ENCODE measurements at places on chromosomes 3 and 15.

GRCh38 chr15:53462651-53463050 is 296.8 kb downstream of the WDR72 start:
- DNase-seq: no peak

DNA sequence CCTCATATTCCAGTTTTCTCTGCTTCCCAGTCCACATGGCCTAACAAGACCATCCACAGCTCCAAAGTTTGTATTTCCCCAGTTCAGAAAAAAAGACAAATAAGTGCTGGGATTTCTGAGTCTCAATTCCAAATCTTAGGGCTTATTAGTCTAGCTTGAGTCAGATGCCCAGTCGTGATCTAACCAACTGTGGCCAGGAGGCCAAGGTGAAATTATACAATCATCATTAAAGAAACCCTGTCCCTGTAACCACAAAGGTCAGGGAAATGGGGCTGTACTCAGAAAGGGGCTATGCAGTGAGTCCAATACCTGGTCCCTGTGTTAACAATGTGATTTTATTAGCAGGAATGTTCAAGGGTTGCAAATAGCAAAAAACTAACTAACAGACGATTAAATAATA is 40.5 kb upstream of the MITF start:
- no peak for DNase-seq

- peak; percentile 15 for DNase-seq
Observed at GRCh38 chr3:23761440-23761896, 44.3 kb upstream of the UBE2E1 start.

GRCh38 chr15:38307861-38308641 is 55.4 kb downstream of the SPRED1 start:
- DNase-seq: no peak

- no peak for DNase-seq
Observed at GRCh38 chr3:129601713-129602112, 4.8 kb downstream of the PLXND1 start.

DNA sequence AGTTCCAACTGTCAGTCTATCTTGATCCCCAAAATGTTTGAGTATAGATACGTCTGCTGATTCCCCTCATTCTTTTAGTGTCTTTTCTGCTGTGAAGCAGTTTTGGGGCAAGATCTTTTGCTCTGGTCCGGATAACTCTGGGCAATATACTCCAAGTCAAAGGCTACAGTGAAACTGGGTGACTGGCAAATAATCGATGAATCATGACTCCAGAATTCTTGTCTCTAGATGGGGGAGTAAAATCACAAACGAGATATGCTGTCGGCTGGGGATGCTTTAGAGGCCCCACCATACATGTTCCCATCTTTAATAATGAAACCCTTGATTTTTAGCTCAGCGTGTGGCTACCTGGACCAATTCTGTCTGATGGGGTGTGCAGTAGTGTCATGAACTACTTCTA is 76.5 kb downstream of the KLF13 start:
- DNase-seq: no peak

- DNase-seq: no peak
Observed at GRCh38 chr15:52567871-52568600, 794 bp downstream of the ARPP19 start.

DNA sequence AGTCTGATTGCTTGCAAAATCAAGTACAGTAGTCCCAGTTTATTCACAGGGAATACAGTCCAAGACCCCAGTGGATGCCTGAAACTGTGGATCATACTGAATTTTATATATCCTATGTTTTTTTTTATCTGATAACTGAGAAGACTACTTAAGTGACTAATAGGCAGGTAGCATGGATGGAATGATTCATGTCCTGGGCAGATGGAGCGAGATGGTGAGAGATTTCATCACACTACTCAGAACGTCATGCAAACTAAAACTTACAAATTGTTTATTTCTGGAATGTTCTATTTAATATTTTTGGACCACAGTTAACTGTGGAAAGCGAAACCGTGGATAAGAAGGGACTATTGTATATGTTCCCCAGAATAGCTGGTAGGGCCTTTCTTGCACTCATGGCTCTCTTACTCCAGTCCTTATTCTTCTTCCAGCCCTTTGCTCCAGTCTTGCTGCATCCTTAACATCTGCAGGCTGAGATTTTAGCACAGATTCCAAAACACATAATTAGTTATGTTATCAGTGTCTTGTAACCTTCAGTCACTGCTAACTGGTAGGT is 290.0 kb downstream of the ADAMTSL3 start:
- DNase-seq: no peak

GRCh38 chr3:124483915-124484470 is 246.3 kb upstream of the UMPS start:
- no peak for DNase-seq

DNA sequence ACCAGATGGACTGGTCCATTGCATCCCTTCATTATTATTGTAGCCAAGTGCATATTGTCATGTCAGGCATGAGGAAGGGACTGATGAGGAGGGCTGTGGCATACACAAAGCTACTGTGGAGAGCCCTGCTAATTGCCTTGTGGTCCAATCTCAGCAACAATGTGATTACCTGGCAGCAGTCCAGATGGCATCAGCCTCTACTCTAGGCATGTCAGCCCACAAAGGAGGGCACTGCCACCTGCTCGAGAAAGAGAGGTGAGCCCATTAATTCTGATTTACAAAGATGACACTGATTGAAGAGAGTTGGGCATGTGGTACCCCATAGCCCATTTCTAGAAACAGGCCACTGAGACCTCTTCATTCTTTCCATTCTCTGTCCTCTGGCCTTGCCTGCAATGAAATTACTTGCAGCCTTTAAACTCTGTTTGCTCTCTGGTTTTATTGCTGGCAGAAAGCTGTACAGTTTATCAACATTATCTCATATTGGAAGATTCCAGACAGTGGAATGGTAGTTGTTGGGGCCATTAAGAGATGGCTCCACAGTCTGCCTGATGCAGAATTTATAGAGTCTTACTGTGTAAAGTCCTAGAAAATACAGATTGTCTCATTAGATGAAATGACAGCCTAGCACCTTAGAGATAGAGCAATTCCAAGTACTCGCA is 307.7 kb downstream of the ARPP21 start:
- peak; percentile 20 for DNase-seq

GRCh38 chr3:128339491-128340012 is 127.1 kb downstream of the DNAJB8 start:
- no peak for DNase-seq

DNA sequence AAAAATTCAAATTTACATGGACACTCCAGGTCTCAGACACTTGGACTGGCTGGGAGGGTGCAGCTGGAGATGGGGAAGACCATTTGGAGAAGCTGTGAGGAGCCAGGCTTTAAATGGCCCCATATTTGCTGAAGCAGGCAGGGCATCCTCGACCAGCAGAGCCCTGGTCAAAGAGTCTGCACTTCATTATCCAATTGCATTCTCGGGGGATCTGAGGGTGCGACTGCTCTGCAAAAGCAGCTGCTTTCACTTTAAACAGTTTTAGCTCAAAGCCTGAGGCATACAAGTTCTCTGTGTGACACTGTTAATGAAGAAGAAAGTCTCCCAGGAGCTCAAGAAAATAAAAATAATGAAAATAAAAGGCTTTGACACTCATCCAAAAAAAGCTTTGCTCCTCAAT is 98.0 kb upstream of the SLC25A36 start:
- DNase-seq: no peak

DNA sequence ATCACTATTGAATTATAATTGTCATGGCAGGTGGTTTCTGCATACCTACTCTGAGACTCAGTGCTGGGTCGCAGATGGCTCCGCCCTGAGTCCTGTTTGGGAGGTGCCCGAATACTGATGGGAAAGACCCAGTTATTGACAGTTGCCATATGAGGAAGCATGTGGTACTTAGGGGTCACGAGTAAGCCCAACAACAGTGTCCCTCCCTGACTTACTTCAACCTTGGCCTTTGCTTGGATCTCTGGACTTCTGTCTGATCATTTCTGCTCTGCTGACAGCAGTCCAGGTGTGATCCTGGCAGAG is 16.8 kb downstream of the MRAS start:
- DNase-seq: no peak

DNA sequence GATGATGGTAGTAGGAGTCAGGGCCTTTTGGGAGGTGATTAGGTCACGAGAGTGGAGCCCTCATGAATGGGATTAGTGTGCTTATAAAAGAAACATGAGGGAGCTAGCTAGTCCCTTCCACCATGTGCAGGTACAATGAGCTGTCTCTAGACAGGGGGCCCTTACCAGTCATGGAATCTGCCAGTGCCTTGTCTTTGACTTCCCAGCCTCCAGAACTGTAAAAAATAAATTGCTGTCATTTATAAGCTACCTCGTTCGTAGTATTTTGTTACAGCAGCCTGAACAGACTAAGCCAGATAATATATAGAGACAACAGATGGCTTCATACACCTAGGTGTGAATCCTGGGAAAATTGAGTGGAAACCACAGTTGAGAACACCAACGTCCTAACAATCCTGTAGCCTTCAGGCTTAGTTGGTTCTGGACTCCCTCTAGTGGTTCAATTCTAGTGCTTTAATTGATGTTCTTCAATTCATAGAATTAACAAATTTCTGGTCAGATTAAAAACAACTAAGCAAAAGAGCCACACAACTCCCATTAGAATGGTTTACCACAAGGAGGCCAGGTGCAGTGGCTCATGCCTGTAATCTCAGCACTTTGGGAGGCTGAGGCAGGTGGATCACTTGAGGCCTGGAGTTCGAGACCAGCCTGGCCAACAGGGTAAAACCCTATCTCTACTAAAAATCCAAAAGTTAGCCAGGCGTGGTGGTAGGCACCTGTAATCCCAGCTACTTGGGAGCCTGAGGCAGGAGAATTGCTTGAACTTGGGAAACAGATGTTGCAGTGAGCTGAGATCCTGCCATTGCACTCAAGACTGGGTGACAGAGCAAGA is 21.3 kb upstream of the GATM start:
- DNase-seq: peak; percentile 22

DNA sequence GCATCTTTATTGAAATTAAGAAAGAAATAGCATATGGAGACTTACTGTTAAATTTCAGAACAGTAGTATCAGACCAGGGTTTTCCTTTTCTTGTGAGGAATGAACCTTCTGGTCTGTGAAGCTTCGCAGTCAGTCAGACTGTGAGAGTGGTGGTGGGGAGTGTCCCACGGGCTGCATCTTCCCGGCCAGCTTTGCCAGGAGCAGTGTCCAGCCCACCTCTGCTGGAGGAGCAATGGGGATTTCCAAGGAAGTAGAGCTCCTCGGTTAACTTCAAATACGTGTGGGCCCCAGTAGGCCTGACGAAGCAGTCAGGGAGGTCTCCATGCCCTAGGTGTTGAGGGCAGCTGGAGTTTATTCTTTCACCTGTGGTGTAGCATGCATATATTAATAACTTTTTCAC is 40.9 kb upstream of the FBXL22 start:
- DNase-seq: no peak

GRCh38 chr3:165390166-165390565 is 194.0 kb upstream of the SLITRK3 start:
- DNase-seq: no peak

DNA sequence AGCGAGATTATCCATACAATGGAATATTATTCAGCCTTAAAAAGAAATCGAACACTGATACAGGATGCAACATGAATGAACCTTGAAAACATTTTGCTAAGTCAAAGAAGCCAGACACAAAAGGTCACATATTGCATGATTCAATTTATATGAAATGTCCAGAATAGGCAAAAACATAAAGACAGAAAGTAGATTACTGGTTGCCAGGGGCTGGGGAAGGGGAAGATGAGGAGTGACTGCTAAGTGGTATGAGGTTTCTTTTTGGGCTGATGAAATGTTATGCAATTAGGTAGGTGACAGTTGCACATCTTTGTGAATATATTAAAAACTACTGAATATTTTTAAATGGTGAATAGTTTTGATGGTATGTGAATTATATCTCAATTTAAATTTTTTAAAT is 38.3 kb downstream of the LRRFIP2 start:
- DNase-seq: no peak

- peak; percentile 70 for DNase-seq
Observed at GRCh38 chr15:63288778-63289378, 11.5 kb downstream of the APH1B start.

GRCh38 chr15:33934921-33935320 is 33.4 kb upstream of the CHRM5 start:
- no peak for DNase-seq

DNA sequence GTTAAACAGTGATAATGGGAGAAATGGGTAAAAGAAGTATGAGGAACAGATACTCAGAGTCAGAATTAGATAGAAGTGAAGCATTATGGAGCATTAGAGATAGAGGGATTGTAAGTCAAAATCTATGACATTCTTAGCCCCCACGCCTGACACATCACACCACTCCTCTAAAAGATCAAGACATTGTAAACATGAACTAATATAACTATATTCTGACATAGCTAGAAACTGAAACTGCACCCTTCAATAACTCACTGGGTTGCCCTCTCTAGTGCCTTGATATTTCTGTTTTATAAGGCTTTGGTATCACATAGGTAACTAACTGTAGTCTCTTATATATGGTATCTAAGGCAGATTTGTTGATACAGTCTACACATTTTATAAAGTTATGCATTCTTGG is 684.3 kb upstream of the DPPA4 start:
- no peak for DNase-seq

All from NCI-H510A treated with DMSO at 0.1 percent for 48 hours (cell line).